Stimulated activated CD4-positive, alpha-beta T cell treated with anti-CD3 and anti-CD28 coated beads, Interleukin-4, amount 100 ng/mL, for 24 hours (primary cell): ENCODE measurements at places on chromosomes 2 and 18.

DNA sequence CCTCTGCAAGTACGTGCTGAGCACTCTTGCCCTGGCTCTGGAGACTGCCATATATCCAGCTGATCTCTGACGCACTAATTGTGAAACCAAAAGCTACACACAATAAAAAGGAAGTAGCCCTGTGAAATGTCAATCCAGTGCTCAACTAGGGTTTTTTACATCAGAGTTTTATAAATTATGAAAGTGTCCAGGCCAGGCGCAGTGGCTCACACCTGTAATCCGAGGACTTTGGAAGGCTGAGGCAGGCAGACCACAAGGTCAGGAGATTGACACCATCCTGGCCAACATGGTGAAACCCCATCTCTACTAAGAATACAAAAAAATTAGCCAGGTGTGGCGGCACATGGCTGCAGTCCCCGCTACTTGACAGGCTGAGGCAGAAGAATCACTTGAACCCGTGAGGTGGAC, 24.5 kb upstream of the PEX13 start:
- DNase-seq = no peak

DNA sequence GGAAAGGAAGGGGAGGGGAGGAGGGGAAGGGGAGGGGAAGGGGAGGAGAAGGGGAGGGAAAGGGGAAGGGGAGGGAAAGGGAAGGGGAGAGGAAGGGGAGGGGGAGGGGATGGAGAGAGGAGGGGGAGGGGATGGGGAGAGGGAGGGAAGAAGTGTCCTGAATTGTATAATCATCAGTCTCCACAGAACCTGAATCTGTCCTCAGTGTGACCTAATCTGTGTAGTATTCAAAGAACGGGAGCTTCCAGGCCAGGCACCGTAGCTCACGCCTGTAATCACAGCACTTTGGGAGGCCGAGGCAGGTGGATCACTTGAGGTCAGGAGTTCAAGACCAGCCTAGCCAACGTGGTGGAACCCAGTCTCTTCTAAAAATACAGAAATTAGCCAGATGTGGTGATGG, 41.1 kb upstream of the CCDC150 start:
- no peak for DNase-seq

- no peak for DNase-seq
Observed at GRCh38 chr2:116095636-116096035, 1653.2 kb downstream of the DPP10 start.

GRCh38 chr2:191051177-191051576, 37.2 kb upstream of the STAT1 start:
- no peak for DNase-seq

DNA sequence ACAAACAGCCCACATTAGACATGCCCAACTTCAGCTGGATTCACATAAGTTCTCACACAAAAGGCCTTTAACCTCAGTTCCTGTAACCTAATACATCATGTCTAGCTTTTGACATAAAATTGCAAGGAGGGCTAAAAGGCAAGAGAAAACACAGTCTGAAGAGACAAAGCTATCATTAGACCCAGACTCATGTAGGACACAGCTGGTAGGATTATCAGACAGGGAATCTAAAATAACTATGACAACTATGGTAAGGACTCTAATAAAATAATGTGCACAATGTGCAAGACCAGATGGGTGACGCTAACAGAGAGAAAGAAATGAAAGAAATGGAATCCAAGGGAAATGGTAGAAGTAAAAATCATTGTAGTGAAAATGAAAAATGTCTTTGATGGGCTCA, 643.2 kb upstream of the RAB6C start:
- DNase-seq = no peak

- no peak for DNase-seq
Observed at GRCh38 chr2:127681288-127681804, 6.0 kb upstream of the LIMS2 start.

DNA sequence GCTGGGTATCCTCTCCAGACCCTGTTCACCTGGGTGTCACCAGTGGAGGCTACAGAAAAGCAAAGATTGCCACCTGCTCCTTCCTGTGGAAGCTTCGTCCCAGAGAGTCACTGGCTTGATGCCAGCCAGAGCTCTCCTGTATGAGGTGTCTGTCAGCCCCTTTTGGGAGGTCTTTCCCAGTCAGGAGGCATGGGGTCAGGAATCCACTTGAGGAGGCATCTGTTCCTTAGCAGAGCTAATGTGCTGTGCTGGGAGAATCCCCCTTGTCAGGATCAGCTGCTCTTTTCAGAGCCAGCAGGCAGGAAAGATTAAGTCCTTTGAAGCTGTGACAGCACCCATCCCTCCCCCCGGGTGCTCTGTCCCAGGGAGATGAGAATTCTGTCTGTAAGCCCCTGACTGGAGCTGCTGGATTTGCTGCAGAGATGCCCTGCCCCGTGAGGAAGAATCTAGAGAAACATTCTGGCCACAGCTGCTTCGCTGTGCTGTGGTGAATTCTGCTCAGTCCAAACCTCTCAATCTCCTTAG, 121.8 kb downstream of the GPR39 start:
- no peak for DNase-seq

DNA sequence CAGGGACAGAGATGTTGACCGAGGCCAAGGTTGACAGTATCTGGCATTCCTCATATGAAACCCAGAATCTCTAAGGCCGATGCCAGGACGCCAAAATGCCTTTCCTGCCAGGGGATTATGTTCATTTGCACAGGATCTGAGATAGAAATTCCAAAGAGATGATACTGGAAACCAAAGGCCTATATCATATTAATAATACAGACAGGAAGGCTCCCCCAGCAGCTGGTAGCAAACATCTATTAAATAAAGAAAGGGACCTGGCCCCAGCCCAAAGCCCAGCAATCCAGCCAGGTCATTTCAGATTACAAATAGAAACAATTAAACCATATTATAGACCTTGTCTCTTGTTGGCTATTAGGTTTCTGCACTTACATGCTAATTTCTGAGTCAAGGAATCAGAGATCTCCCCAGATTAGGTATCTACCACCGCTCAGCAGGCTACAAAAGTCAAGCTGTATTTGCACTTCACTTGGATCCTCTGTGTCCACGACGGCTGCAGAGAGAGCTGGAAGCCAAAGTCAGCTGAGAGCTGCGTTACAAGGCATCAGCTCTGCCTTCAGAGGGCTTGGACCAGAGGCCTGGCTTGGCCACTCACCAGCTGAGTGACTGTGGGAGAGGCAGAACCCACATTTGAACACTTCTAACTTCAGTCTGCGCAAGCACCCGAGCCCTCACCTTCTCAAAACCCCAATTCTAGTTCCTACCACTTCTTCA, 269.3 kb upstream of the SIX2 start:
- no peak for DNase-seq

DNA sequence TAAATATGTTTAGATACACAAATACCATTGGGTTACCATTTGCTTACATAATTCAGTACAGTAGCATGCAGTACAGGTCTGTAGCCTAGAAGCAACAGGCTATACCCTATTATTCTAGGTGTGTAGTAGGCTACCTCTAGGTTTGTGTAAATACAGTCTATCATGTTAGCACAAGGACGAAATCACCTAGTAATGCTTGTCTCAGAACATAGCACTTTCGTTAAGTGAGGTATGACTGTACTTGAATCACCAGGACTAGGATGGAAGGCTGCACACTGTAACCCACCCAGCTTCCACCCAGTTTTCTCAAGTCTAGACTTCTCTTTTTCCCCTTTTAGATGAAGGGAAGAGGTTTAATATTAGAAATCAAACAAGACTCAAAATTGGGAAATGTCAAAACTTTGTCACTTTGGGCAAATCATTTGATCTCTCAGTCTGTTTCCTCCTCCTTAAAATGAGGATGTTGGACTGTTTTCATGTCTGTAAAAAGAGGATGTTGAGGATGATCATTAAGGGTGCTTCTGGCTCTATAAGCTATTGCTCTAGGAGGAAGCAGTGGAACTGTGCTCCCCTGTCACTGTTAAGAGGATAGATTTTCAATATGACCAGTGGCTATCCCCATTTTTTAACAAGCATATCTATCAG, 3.7 kb upstream of the SOCS6 start:
- DNase-seq = no peak

GRCh38 chr2:240404174-240404852, 31.1 kb upstream of the GPC1 start:
- no peak for DNase-seq

DNA sequence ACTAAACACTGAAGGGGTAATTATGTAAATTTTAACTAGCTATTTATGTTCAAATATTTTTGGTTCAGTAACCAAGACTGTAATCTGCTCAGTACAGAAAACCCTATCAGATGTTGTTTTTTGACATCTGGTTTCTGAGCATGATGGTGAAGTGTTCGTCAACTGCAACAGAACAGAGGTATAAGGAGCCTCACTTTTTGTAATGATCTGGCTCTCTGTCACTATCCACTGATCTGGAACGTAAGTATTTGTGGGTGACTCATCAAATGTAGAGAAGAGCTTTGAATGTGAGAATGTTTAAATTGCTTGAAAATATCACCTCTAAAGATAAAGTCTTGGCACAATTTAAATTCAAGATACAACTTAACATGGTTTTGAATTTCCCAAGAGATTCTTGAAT, 213.6 kb upstream of the FAM98A start:
- no peak for DNase-seq

GRCh38 chr18:6509417-6509816, 94.7 kb upstream of the L3MBTL4 start:
- no peak for DNase-seq

DNA sequence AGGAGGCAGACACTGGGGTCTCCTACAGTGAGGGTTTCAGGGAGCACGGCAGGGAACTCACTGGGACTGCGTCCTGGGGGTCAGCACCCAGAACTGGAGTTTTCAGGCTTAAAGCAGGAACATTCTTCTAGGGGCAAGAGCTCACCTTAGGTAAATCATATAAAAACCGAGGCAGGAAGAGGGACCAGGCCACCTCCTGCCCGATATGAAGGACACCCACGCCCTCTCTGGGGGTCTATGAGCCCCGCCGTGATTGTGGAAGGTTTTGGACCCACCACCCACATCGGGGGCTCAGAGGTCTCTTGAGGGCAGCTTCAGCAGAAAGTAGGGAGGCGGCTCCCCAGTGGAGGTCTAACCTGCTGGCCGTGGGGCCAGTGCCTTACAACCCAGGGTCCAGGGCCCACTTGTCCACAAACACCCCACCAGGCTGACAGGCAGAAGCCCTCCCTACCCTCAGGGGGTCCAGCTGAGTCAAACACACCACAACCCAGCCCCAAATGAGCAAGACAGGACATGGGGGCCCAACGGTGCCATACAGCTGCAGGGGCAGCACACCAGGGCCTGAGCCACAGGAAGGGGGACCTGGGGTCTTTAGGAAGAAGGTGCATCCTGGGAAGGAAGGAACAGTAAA, 25.3 kb downstream of the CROCC2 start:
- DNase-seq = no peak

DNA sequence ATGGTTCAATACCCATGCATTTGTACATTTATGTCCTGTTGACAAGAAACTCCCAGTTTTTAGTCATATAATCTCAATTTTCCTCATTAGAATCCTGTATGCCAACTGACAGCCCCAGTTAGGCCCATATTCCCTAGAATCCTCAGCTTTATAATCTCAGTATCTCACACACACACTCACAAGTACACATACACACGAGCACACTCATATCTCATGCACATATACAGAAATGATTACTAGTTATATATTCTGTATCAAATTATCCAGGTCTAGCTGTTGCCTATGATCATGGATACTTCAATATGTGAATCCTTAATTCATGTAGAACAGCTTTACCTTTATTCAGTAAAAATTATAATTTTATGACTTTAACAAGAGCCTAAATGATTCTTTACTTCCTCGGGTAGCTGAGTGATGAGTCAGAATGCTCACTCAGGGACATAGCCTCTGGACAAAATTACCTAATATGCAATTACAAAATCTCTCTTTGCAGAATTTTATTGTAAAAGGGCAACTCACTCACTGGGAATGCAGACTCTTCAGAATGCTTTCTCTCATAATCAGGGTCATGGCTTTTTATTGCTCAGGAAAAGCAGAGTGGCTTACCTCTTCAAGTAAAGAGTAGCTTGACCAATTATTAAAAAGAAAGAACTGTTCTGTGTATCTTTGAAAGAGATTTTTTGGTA, 193.6 kb upstream of the PIK3C3 start:
- no peak for DNase-seq

GRCh38 chr2:231992888-231993287, 31.4 kb downstream of the DIS3L2 start:
- DNase-seq = no peak

DNA sequence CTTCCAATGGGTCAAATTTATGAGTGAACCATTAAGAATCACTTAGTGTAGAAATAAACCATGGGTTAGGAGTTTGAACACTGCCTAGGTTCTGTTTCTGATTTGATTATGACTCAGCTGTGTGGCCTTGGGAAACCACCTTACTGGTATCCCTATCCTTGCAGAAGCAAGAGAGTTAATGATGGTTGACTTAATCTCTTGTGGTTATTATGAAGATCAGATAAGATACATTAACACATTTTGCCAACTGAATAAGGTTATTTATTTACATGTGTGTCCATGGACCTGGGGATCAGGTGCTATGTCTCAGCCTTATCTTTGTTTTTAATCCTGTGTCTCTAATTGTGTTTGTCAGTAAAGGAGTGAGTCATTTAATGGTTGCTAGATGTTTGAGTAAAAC, 5.4 kb upstream of the KCNJ13 start:
- DNase-seq = peak; percentile 48

GRCh38 chr2:30412047-30412683, 34.9 kb upstream of the LCLAT1 start:
- DNase-seq = no peak

GRCh38 chr2:112626604-112627059, 19.1 kb upstream of the SLC20A1 start:
- peak; percentile 66 for DNase-seq

GRCh38 chr2:134869946-134870736, 31.7 kb downstream of the ACMSD start:
- DNase-seq = no peak

GRCh38 chr2:219402665-219403515, 15.2 kb upstream of the DNPEP start:
- DNase-seq = peak; percentile 66

DNA sequence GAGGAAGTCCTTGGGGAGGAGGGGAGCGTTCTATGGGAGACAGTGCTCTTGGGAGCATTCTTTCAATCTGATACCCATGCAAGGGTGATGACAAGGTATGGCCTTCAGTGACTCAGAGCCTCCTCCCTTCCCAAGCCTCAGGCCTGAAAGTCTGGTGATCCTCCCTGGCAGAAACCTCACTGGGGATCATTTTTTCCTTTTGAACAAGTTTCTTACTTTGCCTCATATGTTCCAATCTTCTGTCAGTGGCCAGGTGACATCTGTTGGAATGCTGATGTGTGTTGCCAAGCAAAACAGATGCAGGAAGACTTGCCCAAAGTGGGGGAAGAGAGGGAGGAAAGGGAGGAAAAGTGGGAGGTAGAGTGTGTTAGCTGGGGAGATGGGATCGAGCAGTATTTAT, 224.8 kb downstream of the NEDD4L start:
- DNase-seq = no peak

- no peak for DNase-seq
Observed at GRCh38 chr2:165889158-165889557, 64.4 kb downstream of the TTC21B start.

DNA sequence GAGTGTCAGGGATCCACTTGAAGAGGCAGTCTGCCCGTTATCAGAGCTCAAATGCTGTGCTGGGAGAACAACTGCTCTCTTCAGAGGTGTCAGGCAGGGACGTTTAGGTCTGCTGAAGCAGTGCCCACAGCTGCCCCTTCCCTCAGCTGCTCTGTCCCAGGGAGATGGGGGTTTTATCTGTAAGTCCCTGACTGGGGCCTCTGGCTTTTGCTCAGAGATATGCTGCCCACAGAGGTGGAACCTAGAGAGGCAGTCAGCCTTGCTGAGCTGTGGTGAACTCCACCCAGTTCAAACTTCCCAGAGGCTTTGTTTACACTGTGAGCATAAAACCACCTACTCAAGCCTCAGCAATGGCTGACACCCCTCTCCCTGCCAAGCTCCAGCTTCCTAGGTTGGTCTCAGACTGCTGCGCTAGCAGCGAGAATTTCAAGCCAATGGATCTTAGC, 38.1 kb downstream of the PLEK start:
- DNase-seq = no peak
